ENCODE measurements at places on chromosomes 4 and X. TPM values are rescaled to one million over a fixed set of nuclear protein-coding genes. Genes with fewer than 3 reads are reported as not detected.
A peak's percentile ranks its signal among the peaks of the same experiment; 100 is the strongest.

DNA sequence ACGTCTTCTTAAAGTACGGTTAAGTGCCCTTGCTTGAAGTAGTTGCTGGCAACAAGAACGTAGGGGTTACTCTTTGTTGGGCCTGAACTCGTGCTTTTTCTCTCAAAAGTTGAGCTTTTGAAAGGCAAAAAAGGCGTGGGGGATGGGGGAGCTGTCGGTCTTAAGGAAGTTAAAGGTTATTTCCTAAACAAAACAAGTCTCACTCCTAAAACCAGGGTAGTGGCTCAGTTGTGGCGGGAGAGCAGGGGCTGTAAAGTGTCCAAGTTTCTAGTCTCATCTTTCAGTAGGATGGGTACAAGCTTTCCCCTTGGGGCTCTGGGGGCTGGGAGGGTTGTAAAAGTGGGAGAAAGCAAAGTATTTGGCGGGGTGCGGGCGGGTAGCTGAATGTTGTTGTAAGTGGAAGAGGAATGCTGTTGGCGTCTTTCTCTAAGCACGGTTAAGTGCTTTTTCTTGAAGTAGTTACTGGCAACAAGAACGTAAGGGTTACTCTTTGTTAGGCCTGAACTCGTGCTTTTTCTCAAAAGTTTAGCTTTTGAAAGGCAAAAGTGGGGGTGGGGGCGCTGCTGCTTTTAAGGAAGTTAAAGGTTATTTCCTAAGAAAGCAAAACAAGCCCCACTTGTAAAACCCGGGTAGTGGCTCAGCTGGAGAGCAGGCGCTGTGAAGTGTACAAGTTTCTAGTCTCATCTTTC, 904 bp upstream of the WDR1 start:
- peaks cover 33% of the 10 kb centered on the region for H3K36me3 ChIP-seq
- no peak for DNase-seq
- peak overlapping the region; percentile 97 for H3K27ac ChIP-seq
- no peaks in the 10 kb centered on the region for H3K27me3 ChIP-seq
- H3K4me1 ChIP-seq, result peaks cover 42% of the 10 kb centered on the region
- peak overlapping the region; percentile 84 for H3K4me3 ChIP-seq

- H3K27ac ChIP-seq, result no peak overlapping the region
- H3K27me3 ChIP-seq, result no peaks in the 10 kb centered on the region
- no peak for DNase-seq
- H3K36me3 ChIP-seq, result no peaks in the 10 kb centered on the region
Observed at GRCh38 chr4:127124919-127125318, 507.8 kb upstream of the INTU start.

DNA sequence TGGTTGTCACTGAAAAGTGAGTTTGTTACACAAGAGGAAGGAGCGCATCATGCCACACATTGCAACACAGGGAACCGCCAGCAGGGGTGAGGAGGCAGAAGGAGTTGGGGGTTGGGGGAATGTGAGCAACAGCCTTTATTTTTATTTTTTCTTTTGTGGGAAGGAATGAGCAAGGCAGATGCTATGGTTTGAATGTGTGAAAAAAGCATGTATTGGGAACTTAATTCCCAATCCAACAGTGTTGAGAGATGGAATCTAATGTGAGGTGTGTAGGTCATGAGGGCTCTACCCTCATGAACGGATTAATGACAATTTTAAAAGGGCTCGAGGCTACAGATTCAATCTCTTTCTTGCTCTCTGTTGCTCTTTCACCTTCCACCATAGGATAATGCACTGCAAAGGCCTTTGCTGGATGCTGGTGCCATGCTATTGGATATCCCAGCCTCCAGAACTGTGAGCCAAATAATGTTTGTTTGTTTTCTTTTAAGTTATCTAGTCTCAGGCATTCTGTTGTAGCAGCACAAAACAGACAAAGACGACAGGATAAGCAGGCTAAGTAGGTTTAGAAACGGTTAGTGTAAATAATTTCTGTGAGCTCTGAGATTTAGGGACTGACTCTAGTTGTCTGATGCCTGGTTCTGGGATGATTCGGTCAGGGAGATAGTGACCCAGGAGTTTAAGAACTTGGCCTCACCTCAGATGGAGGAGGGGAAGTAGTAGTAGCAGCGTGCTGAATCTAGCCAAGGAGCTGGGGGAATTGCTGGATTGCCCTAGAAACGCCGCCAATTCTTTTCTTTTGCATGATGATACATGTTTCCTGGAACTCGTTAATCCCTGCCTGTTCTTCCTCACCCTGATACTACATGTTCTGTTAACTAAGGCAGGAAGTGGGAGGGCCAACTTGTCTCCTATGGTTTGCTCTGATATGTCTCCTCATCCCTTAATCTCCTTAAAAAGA, 156.6 kb upstream of the CTSO start:
- H3K4me3 ChIP-seq, result no peak overlapping the region
- no peaks in the 10 kb centered on the region for H3K27me3 ChIP-seq
- H3K4me1 ChIP-seq, result no peaks in the 10 kb centered on the region
- DNase-seq, result no peak
- H3K27ac ChIP-seq, result no peak overlapping the region
- H3K36me3 ChIP-seq, result no peaks in the 10 kb centered on the region

GRCh38 chr4:144579411-144580030, 66.4 kb upstream of the HHIP start:
- H3K4me1 ChIP-seq, result no peaks in the 10 kb centered on the region
- H3K27ac ChIP-seq, result no peak overlapping the region
- DNase-seq, result no peak
- no peaks in the 10 kb centered on the region for H3K36me3 ChIP-seq

DNA sequence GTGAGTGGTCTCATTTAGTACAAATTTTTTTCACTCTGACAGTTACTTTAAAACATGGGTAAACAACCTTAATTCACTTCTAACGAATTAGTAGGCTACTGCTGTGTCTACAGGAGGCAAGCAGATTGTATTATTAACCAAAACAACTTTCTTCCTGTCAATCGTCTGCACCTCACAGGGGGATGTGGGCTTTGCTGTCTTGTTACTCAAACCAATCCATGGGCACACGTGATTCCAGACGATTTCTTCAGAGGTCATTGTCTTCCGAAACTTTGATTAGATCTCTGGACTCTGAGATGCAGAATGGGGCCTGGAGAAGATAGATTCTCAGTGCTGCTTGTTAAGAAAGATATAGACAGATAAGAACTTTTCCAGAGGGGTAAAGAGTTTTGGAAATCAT, 327.8 kb downstream of the DHX15 start:
- H3K4me1 ChIP-seq, result no peaks in the 10 kb centered on the region
- DNase-seq, result no peak
- H3K27ac ChIP-seq, result no peak overlapping the region
- no peaks in the 10 kb centered on the region for H3K36me3 ChIP-seq
- H3K4me3 ChIP-seq, result no peak overlapping the region

- peaks cover 3% of the 10 kb centered on the region for H3K36me3 ChIP-seq
- no peak overlapping the region for H3K4me3 ChIP-seq
- H3K27ac ChIP-seq, result peak overlapping the region; percentile 38
- H3K4me1 ChIP-seq, result peaks cover 14% of the 10 kb centered on the region
- DNase-seq, result no peak
Observed at GRCh38 chr4:38503689-38504395, 160.2 kb upstream of the KLF3 start.

- H3K27ac ChIP-seq, result no peak overlapping the region
- no peak for DNase-seq
- no peak overlapping the region for H3K4me3 ChIP-seq
- no peaks in the 10 kb centered on the region for H3K4me1 ChIP-seq
- no peaks in the 10 kb centered on the region for H3K27me3 ChIP-seq
Observed at GRCh38 chr4:41477181-41477905, 60.6 kb upstream of the LIMCH1 start.

DNA sequence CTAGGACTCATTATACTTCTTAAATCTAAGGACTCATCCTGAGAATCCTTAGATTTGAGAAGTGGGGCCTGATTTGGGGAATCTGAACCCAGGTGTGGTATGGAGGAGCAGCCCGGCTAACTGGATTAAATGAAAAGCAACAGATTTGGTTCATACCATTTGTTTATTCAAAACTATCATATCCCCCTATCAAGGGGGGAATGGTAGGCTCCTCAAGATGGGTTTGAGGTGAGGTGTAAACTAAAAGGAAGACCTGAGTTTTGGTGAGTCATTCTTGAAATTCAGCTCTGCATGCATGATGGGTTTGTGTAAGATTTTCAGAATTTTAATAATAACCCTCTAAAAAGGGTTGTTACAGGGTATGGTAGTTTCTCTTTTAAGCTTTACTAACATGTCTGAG, 53.4 kb downstream of the CASP6 start:
- DNase-seq, result peak; percentile 49
- H3K36me3 ChIP-seq, result peaks cover 35% of the 10 kb centered on the region
- H3K4me1 ChIP-seq, result peaks cover 37% of the 10 kb centered on the region
- no peaks in the 10 kb centered on the region for H3K27me3 ChIP-seq

- peaks cover 14% of the 10 kb centered on the region for H3K4me1 ChIP-seq
- no peak overlapping the region for H3K27ac ChIP-seq
- no peak overlapping the region for H3K4me3 ChIP-seq
- peaks cover 4% of the 10 kb centered on the region for H3K36me3 ChIP-seq
Observed at GRCh38 chr4:152075253-152075928, 314.6 kb upstream of the GATB start.

Gene CNGA1
- total RNA-seq, result not detected

Gene MAGEC3
- total RNA-seq, result not detected

Gene ASB12
- not detected for total RNA-seq

Gene PFKFB1
- 1.2 TPM for total RNA-seq

Gene GNPDA2
- total RNA-seq, result 13.1 TPM
